GM18507 (cell line): ENCODE measurements at places on chromosomes 11 and 22.

GRCh38 chr11:28674433-28675103 is 566.4 kb downstream of the METTL15 start:
- DNase-seq = no peak

DNA sequence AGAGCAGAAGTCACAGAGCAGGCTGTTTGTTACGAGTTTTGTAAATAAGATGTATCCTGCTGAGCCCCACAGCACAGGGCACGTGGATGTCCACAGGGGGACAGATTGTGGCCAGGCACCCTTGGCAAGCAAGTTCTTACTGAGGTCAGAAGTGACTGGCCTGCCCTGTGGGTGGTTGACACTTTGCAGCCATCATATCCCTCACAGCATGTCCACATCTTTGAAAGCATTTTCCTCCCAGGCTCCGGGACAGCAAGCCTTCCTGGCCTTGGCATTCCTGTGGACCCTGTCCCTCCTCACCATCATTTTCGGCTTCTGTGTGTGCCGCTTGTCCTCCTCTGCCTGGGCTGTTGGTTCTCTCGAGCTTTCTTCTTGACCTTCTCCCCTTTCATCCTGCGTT is 189.5 kb downstream of the TBC1D22A start:
- no peak for DNase-seq

DNA sequence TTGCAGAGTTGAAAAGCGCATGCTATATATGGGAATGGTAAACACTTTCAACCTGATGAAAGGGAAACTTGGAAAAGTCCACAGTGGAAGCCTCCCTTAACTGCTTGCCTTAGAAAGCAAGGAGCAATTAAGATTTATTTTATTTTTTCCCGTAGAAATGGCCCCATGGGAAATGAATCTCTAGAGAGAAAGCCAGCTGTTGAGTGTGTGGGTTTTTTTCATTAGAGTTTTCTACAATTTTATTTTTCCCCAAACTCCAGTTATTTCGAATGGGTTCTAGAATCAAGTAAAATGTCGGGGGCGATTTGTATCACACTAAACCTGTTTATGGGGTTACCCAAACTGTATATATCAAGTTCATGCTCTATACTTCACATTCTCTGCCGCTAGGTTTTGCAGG is at the start of gene OR5M3:
Gene OR5M3 (minus strand): TSS at position 101 of the 400 bp plus-strand sequence. CDS start 2,855 bp downstream, outside the sequence.
- DNase-seq = no peak

- DNase-seq = no peak
Measured at GRCh38 chr11:77082838-77083565, 16.2 kb downstream of the CAPN5 start.

GRCh38 chr11:128733440-128734102 is 39.7 kb downstream of the FLI1 start:
- no peak for DNase-seq

GRCh38 chr22:45891996-45892621 is 84.9 kb downstream of the WNT7B start:
- no peak for DNase-seq

DNA sequence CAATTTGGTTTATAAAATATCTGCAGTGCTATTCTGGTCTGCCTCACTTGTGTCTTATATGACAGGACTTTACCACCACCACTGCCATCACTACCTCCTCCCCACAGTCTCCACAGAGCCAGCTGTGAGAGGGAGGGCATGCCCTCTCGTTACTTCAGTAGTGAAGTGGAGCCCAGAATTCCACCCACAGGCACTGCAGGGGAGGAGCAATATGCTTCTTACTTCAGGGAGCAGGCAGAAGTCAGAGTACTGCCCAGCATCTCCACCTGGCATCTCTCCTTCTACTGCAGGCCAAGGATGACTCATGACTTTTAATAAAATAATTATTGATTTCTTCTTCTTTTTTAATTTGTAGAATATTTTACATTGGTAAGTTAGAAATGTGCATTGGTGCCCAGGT is 255.5 kb downstream of the DYNC2H1 start:
- DNase-seq = no peak

DNA sequence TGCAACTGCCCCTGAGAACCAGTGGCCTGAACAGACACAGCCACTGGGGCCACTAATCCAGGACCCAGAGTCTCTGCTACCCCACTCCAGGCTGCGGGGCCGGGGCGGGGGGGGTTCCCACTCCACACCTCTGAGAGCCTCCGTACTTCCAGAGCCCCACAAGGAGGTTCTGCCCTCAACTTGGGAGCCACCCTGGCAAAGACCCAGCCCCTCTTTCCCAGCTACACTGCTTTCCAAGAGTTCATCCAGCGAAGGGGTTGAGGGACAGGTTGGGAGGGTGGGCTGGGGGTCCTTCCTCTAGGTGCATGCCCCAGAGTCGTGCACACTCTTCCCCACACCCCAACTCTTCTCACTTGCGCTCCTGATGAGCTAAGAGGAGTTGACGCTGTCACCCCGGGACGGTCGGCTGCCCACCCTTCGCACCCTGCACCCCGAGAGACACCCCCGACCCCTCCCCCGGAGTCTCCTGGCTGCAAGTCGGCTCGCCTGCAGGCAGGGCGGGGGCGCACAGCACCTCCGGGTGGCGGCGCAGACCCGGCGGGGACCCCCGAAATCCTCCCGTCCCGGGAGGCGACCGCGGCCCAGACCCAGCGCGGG is 531 bp downstream of the RAB3IL1 start:
- DNase-seq = no peak

GRCh38 chr11:44345781-44346180 is 35.8 kb upstream of the ALX4 start:
- no peak for DNase-seq

DNA sequence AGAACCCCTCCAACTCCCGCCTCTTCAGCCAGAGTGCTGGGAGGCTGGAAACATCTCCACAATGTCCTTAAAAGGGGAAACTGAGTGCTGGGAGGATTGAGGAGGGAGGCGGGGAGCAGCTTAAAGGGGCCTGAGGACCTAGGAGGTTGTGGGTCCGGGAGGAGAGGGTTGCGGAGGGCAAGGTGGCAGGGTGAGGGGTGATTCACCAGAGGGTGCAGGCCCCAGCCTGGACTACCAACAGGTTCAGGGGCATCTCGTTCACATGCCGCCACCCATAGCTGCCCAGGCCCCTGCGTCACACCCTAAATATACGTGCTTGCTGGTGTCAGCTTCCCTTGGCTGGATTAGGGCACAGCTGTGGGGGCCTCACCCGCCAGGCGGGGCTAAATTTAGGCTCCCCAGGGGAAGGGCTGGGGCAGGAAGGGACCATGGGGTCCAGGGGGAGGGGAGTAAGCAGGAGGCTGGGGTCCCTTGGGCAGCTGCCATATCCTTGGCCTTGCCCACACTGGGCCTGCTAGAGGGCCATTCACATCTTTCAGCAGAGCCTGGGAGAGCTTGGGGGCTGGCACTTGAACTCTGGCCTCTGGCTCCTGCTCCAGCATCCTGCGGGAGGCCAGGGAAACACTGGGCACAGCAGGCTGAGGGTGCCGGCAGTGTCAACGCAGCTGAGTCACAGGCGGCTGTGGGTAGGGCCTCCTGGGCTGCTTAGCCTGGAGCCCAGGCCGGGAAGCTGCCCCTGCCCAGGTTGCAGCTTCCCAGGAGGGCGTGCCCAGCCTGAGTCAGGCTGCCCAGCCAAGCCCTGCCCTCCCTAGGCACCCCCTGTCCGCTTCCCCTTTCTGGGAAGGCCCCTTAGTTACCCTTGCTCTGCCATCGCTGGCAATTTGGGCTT is 1.3 kb downstream of the EHBP1L1 start:
- DNase-seq = no peak

DNA sequence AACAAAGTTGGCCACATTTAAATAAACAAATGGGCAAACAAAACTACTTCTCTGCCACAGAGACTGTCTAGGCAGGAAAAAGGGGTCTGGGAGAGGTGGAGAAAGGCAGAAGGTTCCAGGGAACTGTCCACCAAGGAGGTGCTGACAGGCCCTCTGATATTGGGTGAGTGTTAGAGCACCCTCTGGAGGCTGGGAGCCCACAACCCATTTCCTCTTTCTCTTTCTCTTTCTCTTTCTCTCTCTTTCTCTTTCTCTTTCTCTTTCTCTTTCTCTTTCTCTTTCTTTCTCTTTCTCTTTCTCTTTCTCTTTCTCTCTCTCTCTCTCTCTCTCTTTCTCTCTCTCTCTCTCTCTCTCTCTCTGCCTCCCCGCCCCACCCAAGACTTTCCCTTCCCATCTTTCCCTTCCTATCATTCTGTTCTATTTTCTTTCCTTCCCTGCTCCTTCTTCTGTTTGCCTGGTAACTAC is 912.8 kb downstream of the DLG2 start:
- peak; percentile 1 for DNase-seq

GRCh38 chr11:70558681-70559080 is 160.4 kb downstream of the CTTN start:
- no peak for DNase-seq

GRCh38 chr11:65585396-65586246 is 9.8 kb downstream of the EHBP1L1 start:
- DNase-seq = no peak

GRCh38 chr11:67303132-67303834 is at the start of gene SSH3:
TSS of gene SSH3 (plus strand) at chr11:67303530. CDS start at chr11:67303626, 96 bp downstream.
- DNase-seq = no peak

GRCh38 chr11:60498853-60499252 is 6.3 kb downstream of the MS4A12 start:
- no peak for DNase-seq

GRCh38 chr11:27965559-27965958 is 142.4 kb downstream of the KIF18A start:
- DNase-seq = no peak

- DNase-seq = no peak
Measured at GRCh38 chr11:13905137-13905781, 57.3 kb upstream of the SPON1 start.

- no peak for DNase-seq
Measured at GRCh38 chr11:99988471-99988837, 698.6 kb upstream of the ARHGAP42 start.

DNA sequence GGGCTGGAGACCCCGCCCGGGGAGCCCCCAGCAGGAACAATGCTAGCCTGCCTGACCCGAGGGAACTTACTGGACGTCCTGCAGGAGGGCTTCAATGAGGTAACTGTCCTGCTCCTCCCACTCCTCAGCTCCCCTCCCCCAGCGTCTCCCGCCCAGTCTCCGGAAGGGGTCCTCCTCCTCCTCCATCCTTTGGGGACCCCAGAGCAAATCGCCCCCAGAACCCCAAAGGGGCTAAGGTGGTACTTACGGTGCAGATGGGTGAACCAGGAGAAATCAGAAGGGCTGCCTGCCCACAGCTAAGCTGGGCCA is 272 bp downstream of the DIXDC1 start:
- DNase-seq = no peak

DNA sequence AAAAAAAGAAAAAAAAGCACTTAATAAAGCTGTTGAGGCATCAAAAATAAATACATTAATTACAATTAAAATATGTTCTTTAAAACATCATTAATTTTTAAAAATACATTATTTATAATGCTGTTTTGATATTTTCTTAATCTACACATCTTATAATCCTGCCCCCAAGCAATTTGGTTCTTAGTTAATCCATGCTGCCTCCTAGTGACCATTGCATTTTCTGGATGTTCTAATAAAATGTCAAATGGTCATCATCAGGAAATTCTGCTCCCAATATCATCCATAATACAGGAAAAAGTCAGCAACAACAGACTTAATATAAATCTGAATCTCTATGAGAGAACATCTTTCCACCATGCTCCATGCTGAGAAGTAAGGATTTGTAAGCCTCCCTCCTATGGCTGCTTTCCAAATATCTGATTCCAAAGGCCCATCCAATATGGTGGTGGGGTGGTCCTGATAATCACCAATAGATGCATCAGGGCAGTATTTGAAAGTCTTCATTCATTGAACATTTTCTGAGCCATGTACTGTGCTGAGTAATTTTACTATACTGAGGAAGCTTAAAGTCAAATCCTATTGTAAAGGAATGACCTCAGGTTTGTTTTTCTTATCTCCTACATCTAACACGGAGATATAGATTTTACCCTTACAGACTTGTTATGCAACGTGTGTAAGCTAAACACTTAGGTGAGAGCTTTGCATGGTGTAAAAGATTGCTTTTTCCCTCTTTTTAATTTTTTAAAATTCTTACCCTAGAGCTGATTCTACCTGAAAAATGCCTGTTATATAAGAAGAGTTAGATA is 124.7 kb upstream of the BMAL1 start:
- no peak for DNase-seq

- DNase-seq = no peak
Measured at GRCh38 chr11:74806267-74806666, 57.6 kb downstream of the RNF169 start.

- DNase-seq = no peak
Measured at GRCh38 chr11:76592025-76592914, 78.3 kb downstream of the LRRC32 start.

DNA sequence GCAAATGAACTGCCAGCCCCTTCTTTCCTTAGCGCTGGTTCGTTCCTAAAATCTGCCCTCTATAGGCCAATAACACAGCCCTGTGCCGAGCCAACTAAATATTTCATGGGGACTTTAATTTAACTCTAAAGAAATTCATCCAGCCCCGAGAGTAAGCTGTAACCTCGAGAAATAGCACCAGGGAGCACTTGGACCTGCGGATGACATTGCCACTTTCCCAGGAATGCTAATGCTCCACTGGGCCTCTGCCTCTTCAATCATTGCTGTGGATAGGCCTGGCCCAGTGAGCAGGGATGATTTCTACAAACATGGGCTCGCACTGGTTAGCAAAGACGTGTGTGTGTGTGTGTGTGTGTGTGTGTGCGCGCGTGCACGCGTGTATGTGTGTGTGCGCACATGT is 95.3 kb upstream of the TBCEL start:
- DNase-seq = no peak

DNA sequence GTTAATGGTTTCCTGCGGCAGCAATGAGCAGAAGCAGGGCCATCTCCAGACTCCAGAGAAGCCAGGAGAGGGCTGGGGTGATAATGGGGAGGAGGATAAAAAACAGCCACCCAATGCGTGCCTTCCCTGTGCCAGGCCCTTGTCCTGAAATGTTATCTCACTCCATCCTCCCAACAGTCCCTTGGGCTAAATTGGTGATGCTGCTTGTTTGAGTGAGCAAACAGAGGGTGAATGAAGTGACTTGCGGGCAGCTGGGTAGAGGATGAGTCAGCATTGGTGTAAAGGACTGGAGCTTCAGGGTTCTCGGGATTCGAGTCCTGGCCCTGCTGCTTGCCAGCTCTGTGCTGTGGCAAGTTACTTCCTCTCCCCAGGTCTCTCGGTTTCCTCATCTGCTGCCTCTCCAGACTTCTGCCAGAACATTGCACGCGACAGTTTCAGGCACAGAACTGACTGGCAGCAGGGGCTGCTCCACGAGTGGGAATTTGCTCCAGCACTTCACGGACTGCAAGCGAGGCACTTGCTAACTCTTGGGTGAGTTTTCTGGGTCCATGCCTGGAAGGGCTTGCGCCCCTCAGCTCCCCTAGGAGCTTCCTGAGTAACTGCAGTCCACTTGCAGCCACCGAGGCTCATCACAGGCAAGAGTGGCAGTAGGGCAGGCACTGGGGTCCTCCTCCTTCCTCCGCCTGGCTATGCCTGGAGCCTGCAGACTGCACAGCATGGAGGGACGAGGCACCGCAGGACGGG is at the start of gene P2RY6:
Gene P2RY6 (plus strand): TSS at position 403 of the 744 bp plus-strand sequence. CDS start 24,181 bp downstream, outside the sequence.
- peak; percentile 33 for DNase-seq
